Activated CD8-positive, alpha-beta memory T cell treated with anti-CD3 and anti-CD28 coated beads, Interleukin-2, amount 10 ng/mL, durations not matched to agents 7 days and 5 days (primary cell): ENCODE measurements at places on chromosomes 5 and 9. TPM values are rescaled to one million over a fixed set of nuclear protein-coding genes. Genes with fewer than 3 reads are reported as not detected.

- H3K4me1 ChIP-seq, result peaks cover 11% of the 10 kb centered on the region
- peaks cover 6% of the 10 kb centered on the region for H3K36me3 ChIP-seq
- no peak overlapping the region for H3K27ac ChIP-seq
- peaks cover 46% of the 10 kb centered on the region for H3K27me3 ChIP-seq
These were observed 124.3 kb downstream of the UGCG start for GRCh38 chr9:112020680-112021596.

- H3K4me1 ChIP-seq, result no peaks in the 10 kb centered on the region
- H3K27ac ChIP-seq, result no peak overlapping the region
- no peak for DNase-seq
- H3K27me3 ChIP-seq, result peaks cover 2% of the 10 kb centered on the region
- H3K4me3 ChIP-seq, result no peak overlapping the region
These were observed 567.9 kb upstream of the DAB2 start for GRCh38 chr5:39992617-39993202.

DNA sequence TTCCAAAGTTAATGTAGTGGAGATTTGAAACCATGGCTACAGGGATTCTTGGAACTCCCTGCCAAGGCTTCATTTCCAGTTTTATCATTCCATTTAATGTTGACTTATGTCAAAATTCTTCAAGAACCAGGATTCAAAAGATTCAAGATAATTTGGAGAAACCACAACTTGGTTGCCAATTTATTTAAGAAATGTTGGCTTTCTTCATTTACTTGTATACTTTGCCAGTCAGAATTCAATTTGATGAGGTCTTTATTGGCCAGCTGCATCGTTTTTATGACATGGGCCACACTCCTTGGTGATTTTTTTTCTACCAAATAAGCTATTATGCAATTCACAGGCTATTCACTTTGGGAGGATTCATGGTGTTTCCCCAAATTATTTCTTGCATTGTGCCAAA is 53.1 kb upstream of the RASEF start:
- H3K36me3 ChIP-seq, result no peaks in the 10 kb centered on the region
- no peaks in the 10 kb centered on the region for H3K27me3 ChIP-seq
- no peak overlapping the region for H3K4me3 ChIP-seq
- H3K27ac ChIP-seq, result no peak overlapping the region

DNA sequence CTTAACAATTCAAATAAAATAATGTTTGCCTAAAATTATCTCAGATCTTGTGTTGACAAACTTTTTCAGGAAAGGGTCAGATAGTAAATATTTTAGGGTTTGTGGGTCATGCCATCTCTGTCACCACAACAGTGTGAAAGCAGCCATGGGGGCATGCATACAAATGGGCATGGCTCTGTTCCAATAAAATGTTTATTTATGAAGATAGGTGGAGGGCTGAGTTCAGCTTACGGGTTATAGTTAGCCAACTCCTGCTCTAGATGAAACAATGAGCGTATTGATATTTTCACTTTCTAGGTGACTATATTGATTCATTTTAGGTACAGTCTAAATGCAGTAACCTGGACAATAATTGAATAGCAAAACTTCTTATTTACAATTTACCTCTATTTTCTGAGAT is 533.8 kb upstream of the CLINT1 start:
- H3K27me3 ChIP-seq, result no peaks in the 10 kb centered on the region
- H3K27ac ChIP-seq, result no peak overlapping the region
- no peaks in the 10 kb centered on the region for H3K4me1 ChIP-seq
- no peaks in the 10 kb centered on the region for H3K36me3 ChIP-seq

The GNA14 gene
- not detected for total RNA-seq

- no peak overlapping the region for H3K4me3 ChIP-seq
- no peak for DNase-seq
- H3K27me3 ChIP-seq, result peaks cover 24% of the 10 kb centered on the region
- H3K27ac ChIP-seq, result no peak overlapping the region
These were observed 208.6 kb downstream of the EPB41L4A start for GRCh38 chr5:112210430-112211005.

DNA sequence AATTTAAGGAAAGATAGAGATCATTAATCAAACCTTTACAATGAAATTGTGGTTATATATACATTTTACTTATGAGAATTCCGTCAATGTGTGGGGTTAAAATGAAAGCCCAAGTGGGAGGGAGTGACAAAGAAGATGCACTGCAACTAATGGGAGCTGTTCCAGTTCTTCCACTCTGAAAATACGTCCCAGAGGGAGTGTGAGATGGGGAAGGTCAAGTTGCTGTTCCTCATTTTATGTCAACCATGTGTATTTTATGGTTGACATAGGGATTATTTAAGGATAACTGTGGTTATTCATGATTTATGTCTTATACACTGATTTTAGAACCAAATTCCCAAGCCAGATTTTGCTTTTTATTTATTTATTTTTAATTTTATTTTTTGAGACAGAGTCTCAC is 14.2 kb upstream of the RGS3 start:
- H3K27me3 ChIP-seq, result no peaks in the 10 kb centered on the region
- H3K4me1 ChIP-seq, result peaks cover 2% of the 10 kb centered on the region
- no peak overlapping the region for H3K4me3 ChIP-seq
- H3K36me3 ChIP-seq, result no peaks in the 10 kb centered on the region
- no peak for DNase-seq

- no peaks in the 10 kb centered on the region for H3K36me3 ChIP-seq
- no peak overlapping the region for H3K27ac ChIP-seq
- H3K4me3 ChIP-seq, result no peak overlapping the region
- H3K4me1 ChIP-seq, result peaks cover 13% of the 10 kb centered on the region
- peaks cover 38% of the 10 kb centered on the region for H3K27me3 ChIP-seq
These were observed 2.8 kb downstream of the PLK2 start for GRCh38 chr5:58457050-58457449.

The PKD2L2 gene
- not detected for total RNA-seq

The CPLANE1 gene
- 8.0 TPM for total RNA-seq

DNA sequence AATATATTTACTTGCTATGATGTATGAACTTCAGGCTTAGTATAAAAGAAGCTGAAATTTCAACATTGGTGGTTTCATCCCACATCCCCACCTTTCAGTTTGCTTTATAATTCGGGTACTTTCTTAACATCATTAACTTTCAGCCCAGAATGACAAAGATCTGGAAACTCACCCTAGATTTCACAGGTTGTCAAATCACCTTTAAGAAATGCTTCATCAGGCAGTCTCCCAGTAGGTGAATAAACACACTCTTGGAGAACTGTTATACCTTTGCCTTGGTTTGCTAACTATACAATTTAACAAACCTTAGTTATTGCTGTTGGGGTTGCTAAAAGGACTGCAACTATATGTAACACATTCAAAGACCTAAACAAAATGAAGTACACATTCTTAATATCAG is 54.4 kb downstream of the MLANA start:
- H3K4me1 ChIP-seq, result peaks cover 29% of the 10 kb centered on the region
- H3K27ac ChIP-seq, result no peak overlapping the region
- no peaks in the 10 kb centered on the region for H3K36me3 ChIP-seq
- H3K4me3 ChIP-seq, result no peak overlapping the region
- no peaks in the 10 kb centered on the region for H3K27me3 ChIP-seq

The BNIP1 gene
- total RNA-seq, result 14.5 TPM

DNA sequence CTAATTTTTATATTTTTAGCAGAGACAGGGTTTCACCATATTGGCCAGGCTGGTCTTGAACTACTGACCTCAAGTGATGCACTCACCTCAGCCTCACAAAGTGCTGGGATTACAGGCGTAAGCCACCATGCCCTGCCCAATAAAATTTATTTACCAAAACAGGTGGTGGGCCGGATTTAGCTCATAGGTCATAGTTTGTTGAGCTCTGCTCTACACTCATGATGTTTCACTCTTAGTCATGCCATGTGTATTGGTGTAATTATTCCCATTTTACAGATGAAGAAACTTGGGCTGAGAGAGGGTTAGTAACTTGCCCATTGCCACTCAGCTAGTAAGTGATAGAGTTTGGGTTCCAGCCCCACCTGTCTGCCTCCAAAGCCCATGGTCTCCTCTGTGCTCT is 93.1 kb upstream of the WWC1 start:
- H3K27ac ChIP-seq, result no peak overlapping the region
- no peaks in the 10 kb centered on the region for H3K36me3 ChIP-seq
- H3K4me3 ChIP-seq, result no peak overlapping the region
- H3K4me1 ChIP-seq, result no peaks in the 10 kb centered on the region

- no peak overlapping the region for H3K27ac ChIP-seq
- no peak for DNase-seq
- H3K27me3 ChIP-seq, result peaks cover 3% of the 10 kb centered on the region
- no peak overlapping the region for H3K4me3 ChIP-seq
These were observed 27.5 kb upstream of the BOD1 start for GRCh38 chr5:173643964-173644363.
